ENCODE measurements at places on chromosomes 5 and 9.

- no peak for DNase-seq
Observed at GRCh38 chr9:113352411-113352810, 3.1 kb downstream of the BSPRY start.

DNA sequence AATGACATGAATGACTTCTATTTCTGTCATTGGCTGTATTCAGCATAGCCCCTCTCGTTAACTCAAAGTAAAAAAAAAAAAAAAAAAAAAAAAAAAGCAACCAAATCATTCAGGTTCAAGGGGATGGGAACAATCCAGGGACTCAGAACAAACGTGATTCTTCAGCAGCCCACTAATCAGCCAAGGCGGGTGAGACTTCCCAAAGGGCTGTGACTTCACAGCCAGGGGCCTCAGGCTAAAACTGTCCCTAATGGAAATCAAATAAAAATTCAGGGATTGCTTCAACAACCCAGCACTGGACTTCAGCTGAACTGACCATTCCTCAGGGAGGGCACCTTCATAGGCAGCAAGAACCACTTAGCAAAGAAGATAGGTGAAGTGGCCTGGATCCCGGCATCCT lies 86.2 kb upstream of the FAM169A start:
- DNase-seq = no peak

DNA sequence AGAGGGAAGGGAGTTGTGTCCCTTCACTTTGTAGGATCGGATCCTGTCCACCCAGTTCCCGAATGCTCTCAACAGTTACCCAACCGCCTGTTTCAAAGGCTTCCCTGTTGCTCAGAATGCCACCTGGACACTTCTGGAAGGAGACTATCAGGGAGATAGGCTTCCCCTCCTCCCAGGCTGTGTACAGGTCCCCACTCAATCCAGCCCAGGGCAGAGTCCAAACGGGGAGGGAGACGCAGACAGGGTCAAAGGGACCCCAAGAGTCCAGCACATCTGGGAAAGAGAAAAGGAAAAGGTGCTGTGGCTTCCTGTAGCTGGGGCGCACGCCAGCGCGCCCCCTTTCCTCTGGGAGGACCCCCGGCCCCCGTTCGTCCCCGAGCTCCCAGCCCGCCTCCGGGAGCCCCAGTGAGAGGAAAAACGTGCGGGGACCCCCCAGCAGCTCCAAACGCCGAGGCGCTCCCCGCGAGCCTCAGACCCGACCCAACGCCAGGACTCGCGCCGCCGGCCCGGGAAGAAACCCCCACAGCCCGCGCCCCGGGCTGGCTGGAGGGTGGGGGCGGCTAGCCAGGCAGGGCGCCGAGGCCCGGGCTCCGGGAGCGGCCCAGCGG lies 640 bp downstream of the SURF4 start:
- DNase-seq = no peak

- no peak for DNase-seq
Observed at GRCh38 chr5:133114933-133115310, 63.1 kb downstream of the HSPA4 start.

DNA sequence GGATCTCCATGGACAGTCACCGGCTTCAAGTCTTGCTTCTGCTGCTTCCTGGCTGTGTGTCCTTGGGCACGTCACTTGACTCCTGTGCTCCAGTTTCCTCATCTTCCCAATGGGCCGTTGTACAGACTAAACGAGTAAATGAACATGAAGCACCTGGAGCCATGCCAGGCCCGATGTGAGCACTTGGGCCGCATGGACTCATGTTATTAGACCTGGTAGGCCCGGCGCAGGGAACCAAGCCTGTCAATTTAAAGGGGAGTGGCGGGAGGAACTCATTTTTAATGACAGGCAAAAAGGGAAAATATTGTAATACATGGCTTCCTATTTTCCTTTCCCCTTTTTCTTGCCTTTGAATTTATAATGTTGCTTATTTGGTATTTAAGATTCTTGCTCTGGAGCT lies 47.5 kb downstream of the TENT4A start:
- no peak for DNase-seq

GRCh38 chr9:33136721-33137670 lies 30.1 kb downstream of the B4GALT1 start:
- no peak for DNase-seq

GRCh38 chr5:131171276-131171810 lies 599 bp downstream of the LYRM7 start:
- no peak for DNase-seq

DNA sequence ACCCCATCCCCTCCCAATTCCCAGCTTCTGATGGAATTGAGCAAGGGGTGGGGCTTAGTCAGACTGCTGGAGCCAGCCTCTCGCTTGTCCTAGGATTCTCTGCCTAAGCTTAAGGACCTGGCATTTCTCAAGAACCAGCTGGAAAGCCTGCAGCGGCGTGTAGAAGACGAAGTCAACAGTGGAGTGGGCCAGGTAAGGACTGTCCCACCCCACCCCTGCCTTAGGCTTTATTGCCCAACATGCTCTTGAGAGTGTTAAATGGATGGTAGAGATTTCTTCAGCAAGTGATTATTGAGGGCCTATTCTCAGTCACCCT lies 1.1 kb downstream of the SLC35A4 start:
- no peak for DNase-seq

- no peak for DNase-seq
Observed at GRCh38 chr5:144468571-144468970, 297.9 kb downstream of the KCTD16 start.
